Stromal cell of bone marrow (primary cell): ENCODE measurements at places on chromosomes 16 and 17.

DNA sequence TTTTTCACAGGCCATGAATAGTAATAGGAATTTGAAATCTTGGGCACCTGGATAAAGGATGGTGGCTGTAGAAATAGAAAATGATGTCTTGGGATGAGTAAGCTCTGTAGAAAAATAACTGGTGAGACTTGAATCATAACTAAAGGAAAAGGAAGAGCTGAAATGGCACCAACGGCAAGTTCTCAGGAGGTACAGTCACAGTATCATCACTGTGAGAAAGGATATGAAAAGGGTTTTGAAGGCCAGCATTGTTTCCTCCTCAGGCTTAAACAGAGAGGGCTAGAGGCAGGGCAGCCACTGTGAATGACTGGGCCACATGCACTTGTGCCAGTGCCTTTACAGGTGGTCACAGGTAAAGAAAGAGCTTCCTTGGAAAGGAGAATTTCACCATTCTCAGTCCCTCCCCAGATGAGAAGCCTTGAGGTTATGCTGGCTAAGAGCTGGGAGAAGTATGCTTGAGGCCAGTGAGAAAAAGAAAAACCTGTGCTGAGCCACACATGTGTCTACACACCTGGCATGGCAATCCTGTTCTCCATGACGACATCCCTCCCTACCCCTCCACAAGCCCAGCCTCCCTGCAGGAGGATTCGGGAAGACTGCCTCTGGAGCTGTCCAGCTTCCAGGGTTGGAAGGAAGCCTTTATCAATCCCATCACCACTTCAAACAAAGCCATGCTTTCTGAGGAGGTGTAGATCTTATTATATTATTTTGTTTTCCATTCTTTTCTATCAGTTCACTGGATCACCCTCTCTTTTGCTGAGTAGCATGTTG lies 3.8 kb upstream of the ANKFN1 start:
- DNase-seq = no peak

DNA sequence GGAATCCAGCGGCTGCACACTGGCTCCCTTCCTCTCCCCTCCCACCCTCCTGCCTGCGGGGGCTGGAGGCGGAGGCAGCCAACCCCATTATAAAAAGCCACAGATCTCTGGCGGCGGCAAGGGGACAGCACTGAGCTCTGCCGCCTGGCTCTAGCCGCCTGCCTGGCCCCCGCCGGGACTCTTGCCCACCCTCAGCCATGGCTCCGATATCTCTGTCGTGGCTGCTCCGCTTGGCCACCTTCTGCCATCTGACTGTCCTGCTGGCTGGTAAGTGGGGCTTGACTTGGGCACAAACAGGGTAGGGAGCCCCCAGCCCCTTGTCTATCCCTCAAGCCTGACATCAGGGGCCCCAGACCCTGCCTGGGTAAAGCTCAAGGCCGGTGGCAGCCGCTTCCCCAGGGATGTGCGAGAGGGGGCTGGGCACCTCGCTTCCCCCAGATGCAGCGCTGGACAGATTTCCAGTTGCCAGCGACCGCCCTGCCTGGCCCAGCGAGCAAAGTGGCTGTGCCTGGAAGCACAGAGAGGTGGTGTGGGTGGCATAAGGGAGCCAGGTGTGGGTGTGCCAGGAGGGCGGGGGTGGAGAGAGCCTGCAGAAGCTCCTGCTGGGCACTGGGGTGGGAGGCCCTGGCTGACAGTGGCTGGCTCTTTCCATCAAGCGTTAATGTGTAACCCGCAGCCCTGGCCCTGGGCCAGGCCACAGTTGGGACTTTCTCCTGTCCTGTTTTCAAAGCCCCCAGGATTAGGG lies at the start of gene CX3CL1:
TSS of gene CX3CL1 (plus strand) at position 119 of the 745 bp plus-strand sequence. CDS start at position 198, 79 bp downstream.
- no peak for DNase-seq

DNA sequence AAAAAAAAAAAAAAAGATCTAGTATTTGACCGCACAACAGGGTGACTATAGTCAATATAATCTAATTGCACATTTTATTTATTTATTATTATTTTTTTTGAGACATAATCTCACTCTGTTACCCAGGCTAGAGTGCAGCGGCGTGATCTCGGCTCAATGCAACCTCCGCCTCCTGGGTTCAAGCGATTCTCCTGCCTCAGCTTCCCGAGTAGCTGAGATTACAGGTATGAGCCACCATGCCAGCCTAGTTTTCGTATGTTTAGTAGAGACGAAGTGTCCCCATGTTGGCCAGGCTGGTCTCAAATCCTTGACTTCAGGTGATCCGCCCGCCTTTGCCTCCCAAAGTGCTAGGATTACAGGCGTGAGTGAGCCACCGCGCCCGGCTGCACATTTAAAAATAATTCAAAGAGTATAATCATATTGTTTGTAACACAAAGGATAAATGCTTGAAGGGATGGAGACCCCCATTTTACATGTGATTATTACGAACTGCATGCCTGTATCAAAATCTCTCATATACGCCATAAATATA lies 794 bp downstream of the ANKS3 start:
- DNase-seq = no peak

DNA sequence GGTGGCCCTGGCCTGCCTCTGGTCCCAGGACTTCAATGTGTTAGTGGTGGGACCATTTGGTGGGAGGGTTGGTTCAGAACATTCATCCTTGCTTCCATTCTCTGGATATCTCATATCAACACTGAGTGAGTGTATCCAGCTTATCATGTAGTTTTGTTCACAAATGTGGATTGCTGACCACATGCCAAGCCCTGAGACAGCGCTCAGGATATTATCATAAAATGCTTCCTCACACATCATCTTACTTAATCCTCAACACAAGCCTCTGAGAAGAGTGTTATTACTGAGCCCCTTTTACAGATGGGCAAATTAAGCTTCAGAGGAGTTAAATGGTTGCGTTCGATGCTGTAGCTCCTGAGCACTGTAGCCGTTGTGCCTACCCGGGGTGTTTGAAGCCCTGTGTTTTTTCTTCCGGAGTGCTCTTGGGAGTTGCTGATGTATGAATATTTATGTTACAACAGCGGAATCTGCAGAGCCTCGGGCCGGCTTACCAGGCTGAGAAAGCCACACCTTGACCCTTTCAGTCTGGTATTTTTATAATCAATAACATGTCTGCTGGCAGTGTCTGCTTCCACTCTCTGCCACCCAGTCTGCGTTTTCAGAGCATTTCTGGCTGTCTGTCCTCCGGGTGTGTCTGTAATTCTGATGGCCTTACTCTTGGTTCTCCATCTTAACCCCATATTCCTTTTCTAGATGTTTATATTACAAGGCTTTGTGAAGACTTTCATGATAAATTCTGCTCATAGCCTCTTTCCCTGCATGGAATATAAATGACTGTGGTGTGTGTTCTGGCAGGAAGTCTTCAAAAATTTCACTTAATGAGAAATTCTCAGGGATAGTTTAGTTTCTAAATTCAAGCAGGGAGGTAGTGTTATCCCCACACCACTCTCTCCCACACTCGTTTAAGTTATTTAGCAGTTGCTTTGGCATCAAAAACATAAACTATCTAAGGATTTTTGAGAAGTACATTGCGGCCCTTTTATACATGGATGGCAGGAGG lies 2.9 kb downstream of the GLP2R start:
- no peak for DNase-seq

DNA sequence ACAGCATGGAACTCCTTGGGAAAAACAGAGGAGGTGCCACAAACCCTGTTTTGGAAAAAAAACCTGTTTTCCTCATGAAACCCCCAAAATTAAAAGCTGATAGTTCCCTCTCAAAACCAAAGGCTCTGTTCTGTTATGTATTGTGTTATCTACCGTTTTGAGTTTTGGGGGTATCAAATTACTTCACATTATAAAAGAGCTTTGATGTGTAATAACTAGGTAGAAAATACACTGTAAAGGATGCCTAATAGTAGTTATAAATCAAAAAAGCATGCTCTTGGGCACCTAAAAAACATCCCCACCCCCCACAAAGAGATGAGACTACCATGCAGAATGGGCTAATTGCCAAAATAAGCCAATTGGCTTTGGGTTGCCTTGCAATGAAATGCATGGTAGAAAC lies 30.8 kb downstream of the C16orf54 start:
- no peak for DNase-seq

DNA sequence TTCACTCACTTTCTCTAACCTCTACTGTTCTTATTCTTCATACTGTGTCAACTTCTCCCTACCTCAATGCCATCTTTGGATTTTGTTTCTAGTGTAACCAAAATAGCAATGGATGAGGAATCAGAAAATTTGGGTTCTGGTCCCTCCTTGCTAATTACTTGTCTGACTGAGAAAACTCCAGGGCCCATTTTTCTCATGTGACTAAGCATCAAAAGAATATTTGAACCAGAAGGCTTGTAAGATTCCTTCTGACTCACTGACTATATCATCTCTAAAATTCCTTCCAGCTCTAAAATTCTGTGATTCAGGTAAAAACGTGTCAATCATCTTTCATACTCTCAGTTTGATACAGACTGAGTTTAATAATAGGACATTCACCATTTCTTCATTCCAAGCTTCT lies 57.9 kb downstream of the BRIP1 start:
- DNase-seq = peak; percentile 21

GRCh38 chr17:66604376-66604775 lies 230.5 kb upstream of the CACNG5 start:
- no peak for DNase-seq

DNA sequence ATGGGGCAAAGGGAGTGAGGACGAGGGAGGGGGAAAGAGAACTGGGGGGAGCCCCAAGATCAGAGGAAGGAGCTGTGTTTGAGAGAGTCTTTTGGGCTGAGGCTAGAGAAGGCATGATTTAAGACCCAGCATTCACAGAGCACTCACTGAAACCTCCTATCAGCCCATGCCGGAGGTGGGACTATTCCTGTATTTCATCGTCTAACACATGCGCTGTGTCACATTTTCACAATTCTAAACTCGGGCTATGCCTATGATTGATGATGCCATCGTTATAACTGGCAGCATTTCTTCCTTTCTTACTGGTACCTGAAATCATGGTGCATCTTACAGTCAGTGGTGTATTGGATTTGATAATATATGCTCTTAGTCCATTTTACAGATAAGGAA lies 3.5 kb downstream of the FAM171A2 start:
- DNase-seq = no peak

GRCh38 chr17:31731118-31731517 lies 127.9 kb downstream of the COPRS start:
- no peak for DNase-seq

DNA sequence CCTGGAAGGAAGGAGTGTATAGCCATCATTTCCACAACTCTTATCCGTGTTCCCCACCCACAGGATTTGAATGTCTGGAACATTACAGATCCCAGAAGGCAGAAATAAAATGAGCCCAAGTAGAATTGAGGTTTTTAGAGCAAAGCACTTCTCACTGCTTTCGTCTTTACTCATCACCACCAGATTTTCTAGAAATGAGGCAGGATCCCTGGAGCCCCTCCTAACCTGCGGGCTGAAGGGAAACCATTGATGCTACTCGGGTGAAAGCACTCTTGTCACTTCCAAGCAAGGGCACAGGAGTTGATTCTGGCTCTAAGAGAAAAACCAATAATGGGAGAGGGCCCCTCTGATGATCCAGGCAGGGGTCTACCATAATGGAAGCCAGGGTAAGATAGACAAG lies 2.8 kb upstream of the ALDOC start:
- DNase-seq = no peak

DNA sequence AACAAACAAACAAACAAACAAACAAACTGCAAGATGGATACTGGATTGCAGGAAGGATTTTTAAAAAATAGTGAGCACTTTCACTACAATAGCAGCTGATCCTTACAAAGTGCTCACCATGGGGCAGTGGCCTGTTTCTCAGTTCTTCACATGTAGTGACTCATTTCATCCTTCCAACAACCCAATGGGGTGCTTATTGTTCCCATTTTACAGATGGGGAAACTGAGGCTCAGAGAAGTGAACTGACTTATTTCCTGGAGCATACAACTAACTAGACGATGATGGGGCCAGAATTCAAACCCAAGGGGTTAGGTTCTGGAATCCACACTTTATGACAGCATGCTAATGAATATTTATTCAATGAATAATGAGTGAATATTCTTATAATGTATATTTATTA lies 61.2 kb downstream of the MYH11 start:
- no peak for DNase-seq

DNA sequence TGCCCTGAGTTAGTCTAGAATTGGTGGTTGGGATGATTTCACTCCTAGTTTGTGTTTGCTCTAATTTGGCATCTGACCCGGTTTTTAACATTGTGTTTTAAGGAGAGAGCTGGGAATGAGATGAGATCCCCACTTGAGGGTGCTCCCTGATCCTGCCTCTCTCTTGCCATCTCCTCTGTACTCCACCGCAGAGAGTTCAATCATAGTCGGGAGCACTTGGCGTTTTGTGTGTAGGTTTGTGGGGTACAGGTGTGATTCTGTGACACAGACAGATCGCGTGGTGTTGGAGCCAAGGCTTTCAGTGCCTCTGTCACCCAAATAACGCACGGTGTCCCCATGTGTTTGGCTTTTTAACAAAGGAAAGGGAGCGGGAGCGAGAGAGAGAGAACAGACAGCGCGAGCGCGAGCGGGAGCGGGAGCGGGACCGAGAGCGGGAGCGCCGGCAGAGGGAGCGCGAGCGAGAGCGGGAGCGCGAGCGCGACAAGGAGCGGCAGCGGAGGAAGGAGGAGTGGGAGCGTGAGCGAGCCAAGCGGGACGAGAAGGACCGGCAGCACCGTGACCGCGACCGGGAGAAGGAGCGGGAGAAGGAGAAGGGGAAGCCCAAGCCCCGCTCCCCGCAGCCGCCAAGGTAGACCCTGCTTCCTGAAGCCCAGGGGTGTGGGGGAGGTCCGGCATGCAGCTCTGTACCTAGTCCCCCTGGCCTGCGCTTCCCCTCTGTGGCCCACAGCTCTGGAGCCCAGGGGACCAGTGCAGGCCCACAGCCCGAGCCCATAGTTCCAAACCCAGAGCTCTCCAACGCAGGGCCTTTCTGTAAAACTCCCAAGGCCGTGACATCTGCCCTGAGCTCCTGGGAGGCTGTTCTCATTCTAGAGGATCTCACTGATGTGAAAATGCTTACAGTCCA lies 27.2 kb upstream of the IL17C start:
- DNase-seq = no peak

DNA sequence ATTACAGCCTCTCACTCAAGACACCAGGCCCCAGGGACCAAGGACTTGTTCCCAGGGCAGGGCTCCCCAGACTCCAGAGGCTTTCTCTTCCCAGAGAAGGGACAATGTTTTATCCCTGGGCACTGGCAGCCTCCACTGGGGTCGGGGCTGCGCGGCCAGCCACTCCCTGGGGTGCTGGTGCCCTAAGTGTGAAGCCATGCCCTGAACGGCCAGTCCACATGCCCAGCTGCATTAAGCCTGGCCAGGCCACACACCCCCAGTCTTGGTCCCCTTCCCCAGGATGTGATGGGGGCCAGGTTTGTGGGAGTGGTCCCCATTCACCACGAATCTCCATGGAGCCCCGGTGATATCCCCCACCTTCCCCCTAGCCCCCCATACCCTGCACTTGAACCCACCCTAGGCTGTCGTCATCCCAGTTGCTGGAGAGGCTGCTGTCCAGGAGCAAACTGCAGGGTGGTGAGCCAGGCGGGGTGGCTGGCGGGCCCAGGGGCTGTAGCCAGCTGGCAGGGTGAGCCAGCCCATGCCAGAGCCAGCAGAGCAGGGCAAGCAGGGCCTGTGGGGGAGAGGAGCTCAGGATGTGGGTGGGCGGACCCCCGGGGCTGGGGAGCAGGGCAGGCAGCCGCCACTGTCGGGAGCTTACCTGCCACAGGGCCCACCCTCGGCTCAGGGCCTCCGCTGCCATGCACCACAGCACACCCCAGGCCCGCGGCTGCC lies 4.6 kb downstream of the PAQR4 start:
- no peak for DNase-seq

- peak; percentile 28 for DNase-seq
Measured at GRCh38 chr17:1362964-1363363, 37.1 kb downstream of the YWHAE start.

- no peak for DNase-seq
Measured at GRCh38 chr16:8952281-8952751, 11.4 kb downstream of the USP7 start.

GRCh38 chr17:37502009-37502936 lies 12.6 kb downstream of the DUSP14 start:
- no peak for DNase-seq
